ENCODE measurements at places on chromosomes 3 and 15. TPM values are rescaled to one million over a fixed set of nuclear protein-coding genes. Genes with fewer than 3 reads are reported as not detected.

GRCh38 chr3:72479651-72480215 lies 368.5 kb downstream of the SHQ1 start:
- DNase-seq = no peak

GOLGA6L7 gene
- not detected for total RNA-seq

GRM2 gene
- 0.32 TPM for total RNA-seq

DNA sequence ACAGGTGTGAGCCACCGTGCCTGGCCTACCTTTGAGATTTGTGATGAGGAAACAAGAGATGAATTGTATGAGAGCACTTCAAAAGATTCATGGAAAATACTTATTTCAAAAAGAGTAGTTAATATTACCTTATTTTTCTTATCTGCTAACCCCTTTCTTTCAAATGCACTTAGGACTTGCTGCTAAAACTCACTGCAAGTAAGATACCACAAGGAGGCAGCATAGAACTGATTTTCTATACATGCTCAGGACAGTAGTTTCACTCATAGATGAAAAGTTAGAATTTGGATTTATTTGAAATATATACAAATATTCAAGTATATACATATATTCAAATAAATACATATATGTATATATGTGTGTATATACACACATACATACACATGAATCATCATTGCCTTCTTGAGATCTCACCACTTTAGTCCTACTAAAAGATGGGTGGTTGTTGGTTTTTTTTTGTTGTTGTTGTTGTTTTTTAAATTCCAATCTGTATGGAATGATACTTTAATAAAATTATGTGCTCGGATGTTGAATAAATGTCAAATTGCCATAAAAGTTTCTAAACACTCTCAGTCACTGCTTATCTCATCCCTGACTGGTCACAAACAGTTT lies 2.4 kb downstream of the CCNDBP1 start:
- no peak for DNase-seq

DNA sequence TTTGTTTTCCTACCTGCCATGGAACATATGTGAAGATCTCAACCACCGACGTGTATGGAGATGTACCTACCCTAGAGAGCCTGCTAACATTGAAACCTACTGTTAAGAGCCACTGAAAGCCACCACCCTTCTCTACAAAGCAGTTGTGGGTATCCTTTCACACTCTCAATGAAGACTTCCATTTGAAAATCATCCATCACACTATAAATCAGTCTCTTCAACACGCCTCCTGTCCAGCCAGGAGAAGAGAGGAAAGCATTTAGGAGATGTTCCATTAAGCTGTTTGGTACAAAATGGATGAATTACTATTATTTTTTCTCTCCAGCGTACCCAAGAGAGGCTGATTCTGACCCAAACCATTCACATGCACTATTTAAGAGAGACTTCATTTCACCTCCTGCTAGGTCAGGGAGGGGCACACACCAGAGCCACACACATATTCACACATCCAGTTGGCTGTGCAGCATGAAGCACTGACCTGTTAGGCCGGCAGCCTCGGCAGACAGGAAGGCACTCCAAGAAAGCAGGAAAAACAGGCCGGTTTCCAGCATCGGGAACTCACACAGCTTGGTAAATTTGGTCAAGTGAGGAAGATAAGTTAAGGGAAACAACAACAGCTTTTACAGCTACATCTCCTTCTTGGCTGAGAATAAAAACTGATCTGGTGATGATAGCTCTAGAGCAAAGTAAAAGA lies 274.5 kb downstream of the SLC9A9 start:
- DNase-seq = no peak

DNA sequence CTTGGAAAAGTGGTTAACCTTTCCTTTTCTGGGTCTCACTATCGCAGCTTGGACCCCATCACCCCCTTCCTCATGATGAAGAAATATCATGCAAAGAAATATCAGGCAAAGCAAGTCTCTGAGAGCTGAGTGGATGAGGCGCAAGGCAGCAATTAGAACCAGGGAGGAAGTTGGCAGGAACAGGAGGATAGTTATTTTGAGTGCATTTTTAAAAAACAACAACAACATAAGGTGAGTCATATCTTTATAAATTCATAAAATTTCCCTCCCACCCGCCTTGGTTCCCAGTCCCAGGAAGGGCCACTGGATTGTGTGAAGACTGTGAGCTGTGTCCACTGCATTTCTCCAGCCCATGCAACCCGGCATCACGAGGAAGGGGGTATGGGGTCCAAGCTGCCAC lies 316.9 kb upstream of the TLE3 start:
- DNase-seq = no peak

UNC13C gene
- 11.9 TPM for total RNA-seq
